CD4-positive, alpha-beta memory T cell (primary cell): ENCODE measurements at places on chromosomes 6 and 20.
A peak's percentile ranks its signal among the peaks of the same experiment; 100 is the strongest.

- DNase-seq: no peak
These were observed 45.7 kb downstream of the TSPYL4 start for GRCh38 chr6:116208056-116208785.

- no peak for DNase-seq
These were observed 32.6 kb downstream of the TFAP2A start for GRCh38 chr6:10382322-10382721.

GRCh38 chr6:39369987-39370386 is 47.5 kb upstream of the KCNK16 start:
- DNase-seq: no peak

DNA sequence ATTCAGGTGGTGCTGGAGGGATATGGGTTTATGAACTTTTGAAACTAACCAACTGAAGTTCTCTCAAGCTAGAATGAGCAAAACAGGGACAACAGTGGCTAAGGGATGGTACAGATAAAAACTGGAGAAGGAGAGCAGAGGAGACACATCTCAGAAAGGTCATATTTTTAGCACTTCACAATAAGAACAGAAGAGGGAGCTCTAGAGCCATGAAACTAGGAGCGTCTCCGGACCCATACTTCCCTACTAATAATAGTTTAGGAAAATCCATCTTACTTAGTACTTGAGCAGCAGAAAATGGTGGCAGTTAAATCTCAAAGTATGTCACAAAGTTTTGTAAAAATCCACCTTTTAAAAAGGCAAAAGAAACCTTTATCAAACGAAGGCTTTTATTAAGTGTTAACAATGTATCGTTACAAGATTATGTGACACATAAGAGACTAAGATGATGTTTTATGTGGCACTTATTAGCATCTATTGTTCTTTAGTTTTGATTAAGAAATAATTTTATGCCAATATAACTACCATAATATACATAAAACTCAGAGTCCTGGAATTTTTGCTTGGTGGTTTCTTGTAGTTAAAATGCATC is 278.6 kb downstream of the TBC1D32 start:
- peak; percentile 13 for DNase-seq

GRCh38 chr6:80537118-80537972 is 430.9 kb downstream of the BCKDHB start:
- no peak for DNase-seq

DNA sequence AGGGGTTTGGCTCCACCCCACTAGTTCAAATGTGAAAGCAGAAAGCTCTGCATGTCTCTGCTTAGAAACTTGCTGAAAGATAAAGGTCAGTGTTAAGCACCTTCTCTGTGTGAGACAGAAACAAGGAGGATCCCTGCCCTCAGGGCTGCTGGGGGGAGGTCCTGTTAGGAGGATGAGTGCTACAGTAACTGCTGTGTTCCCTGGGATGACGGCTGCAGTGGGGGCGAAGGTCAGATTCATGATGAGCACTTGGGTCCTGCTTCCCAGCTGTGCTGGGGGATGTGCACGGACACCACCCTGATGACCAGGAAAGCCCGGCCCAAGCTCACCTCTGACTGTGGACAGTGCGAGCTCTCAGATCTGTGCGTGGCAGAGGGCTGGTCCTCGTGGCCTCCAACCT is 252.6 kb downstream of the DLL1 start:
- DNase-seq: no peak

DNA sequence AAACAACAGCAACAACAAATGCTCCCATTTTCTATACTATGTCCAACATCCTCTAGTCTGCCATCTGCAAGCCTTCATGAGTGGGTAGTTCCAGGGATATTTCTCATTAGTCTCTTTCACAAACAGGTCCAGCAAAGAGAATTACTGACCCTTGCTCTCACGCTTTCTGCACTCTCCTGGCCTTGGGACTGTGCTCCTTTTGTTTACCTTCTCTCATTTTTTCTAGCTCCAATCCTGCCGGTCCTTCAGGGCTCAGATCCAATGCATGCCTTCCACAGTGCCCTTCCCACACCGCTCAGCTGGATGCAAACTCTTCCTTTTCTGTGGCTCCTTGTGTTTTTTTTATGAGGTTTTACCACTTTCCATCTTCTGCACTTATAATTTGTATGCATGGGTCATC is 47.2 kb downstream of the ADTRP start:
- DNase-seq: no peak

DNA sequence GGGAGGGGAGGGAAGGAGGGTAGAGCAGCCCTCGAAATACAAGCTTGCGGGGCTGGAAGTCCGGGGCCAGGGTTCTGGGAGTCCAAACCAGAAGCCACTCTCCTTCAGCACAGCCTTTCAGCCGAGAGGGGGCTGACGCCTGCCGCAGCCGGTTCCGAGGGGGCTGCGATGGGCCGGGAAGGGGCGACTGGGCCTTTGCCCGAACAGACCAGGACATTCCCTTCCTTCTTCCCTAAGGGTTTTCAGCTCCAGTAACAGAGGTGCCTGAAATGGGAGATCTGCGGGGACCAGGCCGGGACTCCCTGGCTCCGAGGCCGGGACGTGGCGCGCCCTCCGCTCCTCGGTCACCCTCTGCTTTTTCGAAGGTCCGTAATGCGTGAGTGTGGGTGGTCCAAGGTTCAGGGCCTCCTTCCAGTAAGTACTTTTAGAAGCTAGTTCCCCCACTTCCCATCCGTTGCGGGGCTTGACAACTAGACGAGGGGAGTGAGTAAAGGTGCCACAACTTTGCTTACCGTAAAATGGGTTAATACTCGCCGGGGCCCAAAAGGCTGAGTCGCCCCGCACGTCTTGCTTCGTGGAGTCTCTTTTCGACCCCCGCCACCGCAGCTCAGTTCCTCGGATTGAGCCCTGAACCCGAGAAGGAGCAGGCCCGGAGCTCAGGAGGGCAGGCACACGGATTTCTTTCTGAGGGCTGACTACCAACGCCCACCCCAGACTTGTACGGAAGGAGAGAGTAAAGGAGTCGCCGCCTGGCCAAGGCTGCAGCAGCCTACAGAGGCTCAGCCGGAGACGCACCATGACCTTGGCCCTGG is 2.9 kb upstream of the OLIG3 start:
- DNase-seq: no peak

GRCh38 chr20:64140061-64140931 is 24.0 kb upstream of the MYT1 start:
- no peak for DNase-seq

DNA sequence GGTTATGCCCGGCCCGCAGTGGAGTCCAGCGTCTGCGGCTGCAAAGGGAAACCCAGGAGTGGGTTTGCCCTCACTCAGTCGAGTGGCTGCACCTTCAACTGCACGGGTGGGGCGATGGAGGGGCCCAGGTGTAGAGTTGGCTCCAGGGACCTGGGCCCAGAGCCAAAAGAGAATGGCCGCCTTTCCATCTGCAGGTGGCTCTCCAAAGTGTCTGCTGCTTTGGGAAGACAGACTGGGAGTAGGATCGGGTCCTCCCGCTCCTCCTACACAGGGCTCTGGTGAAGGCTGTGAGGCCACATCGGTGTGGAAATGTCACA is 80.1 kb downstream of the PTPN1 start:
- DNase-seq: no peak

- peak; percentile 19 for DNase-seq
These were observed 573 bp downstream of the SNX3 start for GRCh38 chr6:108260126-108260808.

- no peak for DNase-seq
These were observed 43.3 kb upstream of the CTAGE9 start for GRCh38 chr6:131754088-131754487.

- DNase-seq: no peak
These were observed 22.1 kb downstream of the REPS1 start for GRCh38 chr6:138965971-138966370.

DNA sequence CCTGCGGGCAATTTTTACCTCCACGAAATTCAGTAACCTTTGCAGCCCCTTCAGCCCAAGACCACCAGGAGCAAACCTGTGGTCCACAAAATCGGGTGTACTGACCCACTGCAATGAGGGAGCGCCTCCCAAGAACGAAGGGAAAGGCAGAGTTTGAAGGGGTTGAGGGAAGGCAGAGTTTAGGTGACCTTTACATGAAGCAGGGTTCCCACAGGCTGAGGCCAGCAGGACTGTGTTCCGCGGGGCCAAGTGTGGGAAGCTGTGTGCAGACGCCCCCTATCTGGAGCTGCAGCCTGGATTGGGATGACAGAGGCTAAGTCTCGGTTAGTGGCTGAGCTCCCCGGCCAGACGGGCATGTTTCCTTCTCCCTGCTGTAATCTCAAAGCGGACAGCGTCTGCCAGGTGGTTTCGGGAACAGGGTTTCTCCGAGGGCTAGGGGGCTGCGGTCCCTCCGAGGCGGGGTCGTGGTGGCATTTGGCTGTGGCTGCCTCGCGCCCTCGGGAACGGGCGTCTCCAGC is 826 bp upstream of the PYGB start:
- peak; percentile 19 for DNase-seq

DNA sequence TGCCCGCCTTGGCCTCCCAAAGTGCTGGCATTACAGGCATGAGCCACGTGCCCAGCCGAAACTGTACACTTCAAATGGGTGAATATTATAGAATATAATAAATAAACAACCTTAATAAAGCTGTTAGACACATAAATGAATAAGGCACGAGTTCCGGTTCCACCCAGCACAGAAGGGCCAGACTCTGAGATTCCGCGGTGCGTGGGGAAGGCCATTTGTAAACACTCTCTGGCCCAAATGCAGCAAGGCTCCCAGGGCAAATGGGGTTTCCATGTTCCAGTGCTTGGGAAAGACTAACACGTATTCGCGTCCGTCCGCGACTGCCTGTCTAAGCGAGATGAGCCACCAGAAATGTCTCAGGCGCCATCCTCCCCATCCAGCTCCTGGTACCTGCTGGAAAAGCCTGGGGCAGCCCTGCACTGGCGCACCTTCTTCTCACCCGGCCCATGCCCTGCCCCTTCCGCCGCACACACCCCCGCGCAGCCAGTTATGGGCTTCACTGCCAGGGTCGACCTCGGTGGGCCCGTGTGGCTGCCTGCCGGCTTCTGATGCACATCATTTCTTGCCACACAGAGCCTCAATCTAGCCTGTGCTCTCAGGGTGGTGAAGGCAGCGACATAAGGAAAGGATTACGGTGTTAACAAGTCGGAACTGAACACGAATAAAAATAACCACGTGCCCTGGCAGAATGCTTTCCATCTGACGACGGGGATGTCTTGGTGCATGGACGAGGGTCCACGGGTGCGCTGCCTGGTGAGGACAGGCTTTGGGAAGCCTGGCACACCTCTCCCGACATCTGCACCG is 5.5 kb upstream of the LSM14B start:
- no peak for DNase-seq

- no peak for DNase-seq
These were observed 40.9 kb downstream of the GHRH start for GRCh38 chr20:37220731-37221130.

DNA sequence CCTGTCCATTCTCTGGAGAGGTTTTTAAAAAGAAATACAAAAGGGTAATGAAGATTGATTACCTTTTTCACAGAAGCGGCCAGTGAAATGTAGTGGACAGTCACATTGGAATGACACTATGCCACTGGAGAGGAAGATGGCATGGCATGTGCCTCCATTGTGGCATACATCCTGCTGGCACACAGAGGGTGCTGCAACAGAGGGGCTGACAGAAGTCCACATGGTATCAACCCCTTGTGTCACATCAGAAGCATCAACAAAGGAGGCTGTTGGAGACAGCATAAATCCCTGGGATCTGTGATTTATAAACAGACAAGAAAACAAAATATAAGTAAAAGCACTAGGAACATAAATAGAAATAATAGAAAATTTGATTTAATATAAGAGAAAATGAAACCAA is 594.9 kb downstream of the PHF3 start:
- DNase-seq: no peak

GRCh38 chr6:9252799-9253198 is 817.5 kb upstream of the SLC35B3 start:
- DNase-seq: no peak

DNA sequence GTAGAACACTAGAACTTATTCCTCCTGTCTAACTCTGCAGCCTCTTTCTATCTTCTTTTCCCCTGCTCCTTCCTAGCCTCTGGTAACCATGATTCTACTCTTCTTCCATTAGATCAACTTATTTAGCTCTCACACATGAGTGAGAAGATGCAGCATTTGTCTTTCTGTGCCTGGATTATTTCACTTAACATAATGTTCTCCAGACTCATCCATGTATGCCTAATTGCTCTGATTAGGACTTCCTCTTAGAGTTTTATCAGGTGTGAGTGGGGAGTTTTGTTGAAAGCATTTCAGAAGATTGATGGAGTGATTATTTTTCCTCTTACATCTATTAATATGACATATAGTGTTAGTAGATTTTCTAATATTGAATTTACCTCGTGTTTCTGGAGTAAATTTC is 140.4 kb downstream of the CDKAL1 start:
- DNase-seq: no peak

GRCh38 chr6:85354761-85355618 is 94.9 kb upstream of the NT5E start:
- peak; percentile 27 for DNase-seq

DNA sequence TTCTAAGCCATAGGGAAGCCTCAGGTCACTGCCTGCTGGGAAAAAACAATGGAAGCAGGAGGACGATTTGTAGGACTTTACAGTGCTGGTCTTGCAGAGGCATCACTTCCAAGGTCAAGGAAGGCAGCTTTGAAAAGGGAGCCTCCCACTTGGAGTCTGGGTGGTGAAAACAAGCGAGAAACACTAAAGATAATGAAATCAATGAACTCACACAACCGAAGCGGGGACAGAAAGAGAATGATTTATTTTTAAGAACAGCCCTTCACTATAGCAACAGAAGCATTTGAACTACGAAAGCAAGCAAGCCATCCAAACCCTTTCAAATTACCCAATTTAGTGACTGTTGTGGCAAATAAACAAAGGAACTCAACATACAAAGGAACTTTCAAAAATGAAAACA is 227.5 kb downstream of the THBS2 start:
- no peak for DNase-seq

- DNase-seq: no peak
These were observed 25.2 kb downstream of the MANBAL start for GRCh38 chr20:37314617-37315016.

DNA sequence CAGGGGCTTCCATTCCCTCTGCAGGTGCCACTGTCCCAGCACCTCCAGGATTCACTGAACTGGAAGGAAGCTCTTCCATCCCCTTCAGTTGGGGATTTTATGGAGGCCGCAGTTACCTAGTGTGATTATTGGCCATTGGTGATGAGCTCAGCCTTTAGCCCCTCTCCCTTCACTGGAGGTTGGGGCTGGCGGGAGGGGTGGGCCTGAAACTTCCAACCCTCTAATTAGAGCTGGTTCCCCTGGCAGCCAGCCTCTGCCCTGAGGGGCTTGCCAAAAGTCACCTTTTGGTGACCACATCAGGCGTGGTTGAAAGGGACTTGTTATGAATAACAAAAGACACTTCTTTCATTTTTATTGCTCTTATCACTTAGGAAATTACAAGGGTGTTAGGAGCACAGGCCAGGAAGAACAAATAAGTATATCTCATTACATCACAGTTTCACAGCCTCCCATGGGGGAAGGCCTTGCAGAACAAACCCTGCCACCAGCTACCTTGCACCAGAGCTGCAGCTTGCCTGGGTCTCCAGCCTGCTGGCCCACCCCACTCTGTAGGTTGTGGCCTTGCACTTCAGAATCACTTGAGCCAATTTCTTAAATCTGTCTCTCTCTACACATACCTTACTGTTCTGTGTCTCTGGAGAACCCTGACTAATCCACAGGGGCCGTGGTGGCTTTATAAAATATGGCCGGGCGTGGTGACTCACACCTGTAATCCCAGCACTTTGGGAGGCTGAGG is 5.0 kb downstream of the PYGB start:
- no peak for DNase-seq

GRCh38 chr6:26249707-26249956 is 115.4 kb upstream of the BTN3A2 start:
- no peak for DNase-seq
